ENCODE measurements at places on chromosomes 3 and 15.

DNA sequence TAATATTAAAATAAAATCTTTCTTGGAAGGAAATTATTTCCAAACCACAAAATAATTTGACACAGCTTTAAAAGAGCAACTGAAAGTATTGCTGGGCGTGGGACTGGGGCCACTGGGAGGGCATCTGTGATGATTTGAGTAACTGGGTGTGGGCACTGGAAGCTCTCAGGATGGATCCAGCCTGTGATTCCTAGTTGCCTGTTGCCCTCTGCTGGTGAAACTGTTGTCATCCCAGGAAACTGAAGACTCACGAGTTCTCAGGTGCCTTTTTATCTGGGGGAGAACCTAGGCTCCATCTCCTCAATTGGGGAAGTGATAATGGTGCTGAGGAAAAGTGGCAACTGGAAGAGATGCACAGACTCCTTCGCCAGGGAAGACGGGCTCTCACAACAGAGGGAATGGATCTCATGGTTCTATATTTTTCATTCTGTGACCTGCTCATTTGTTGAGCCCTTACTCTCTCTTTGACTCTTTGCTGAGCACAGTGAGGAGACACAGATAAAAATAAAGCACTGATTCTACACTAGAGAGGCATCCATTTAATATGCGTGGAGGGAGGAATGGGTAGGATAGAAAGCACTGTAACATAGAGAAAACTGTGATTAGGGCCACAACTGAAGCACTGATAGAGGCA is 61.6 kb downstream of the TPRG1 start:
- DNase-seq, result peak; percentile 80

- DNase-seq, result no peak
Measured at GRCh38 chr3:191795196-191795595, 334.2 kb downstream of the PYDC2 start.

GRCh38 chr3:114242947-114243346 is 5.6 kb upstream of the ZNF80 start:
- no peak for DNase-seq

GRCh38 chr15:70714565-70714964 is 48.8 kb downstream of the UACA start:
- no peak for DNase-seq

GRCh38 chr15:74978503-74978902 is 16.9 kb upstream of the SCAMP5 start:
- no peak for DNase-seq

DNA sequence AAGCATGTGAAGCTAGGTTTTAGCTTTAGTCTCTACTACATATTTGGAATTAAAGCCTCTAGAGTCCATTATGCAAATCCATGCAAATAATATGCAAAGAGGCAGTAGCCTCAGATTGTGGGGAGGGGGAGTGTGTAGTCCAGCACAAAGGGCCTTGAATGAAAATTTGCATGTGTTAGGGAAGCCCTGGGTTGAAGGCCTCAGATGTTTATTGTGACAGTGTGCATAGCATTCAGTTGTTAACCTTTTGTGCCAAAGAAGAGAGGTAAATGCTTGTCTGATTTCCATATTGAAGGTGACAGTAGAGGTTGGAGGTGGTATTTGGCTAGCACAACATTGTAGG is 24.5 kb upstream of the BFSP2 start:
- DNase-seq, result no peak

GRCh38 chr3:142495103-142495502 is 47.3 kb upstream of the XRN1 start:
- DNase-seq, result no peak
